Activated naive CD4-positive, alpha-beta T cell treated with anti-CD3 and anti-CD28 coated beads, Interleukin-2, amount 50 U/mL, for 72 hours (primary cell): ENCODE measurements at places on chromosomes 5 and 9. TPM values are rescaled to one million over a fixed set of nuclear protein-coding genes. Genes with fewer than 3 reads are reported as not detected.
A peak's percentile ranks its signal among the peaks of the same experiment; 100 is the strongest.

DNA sequence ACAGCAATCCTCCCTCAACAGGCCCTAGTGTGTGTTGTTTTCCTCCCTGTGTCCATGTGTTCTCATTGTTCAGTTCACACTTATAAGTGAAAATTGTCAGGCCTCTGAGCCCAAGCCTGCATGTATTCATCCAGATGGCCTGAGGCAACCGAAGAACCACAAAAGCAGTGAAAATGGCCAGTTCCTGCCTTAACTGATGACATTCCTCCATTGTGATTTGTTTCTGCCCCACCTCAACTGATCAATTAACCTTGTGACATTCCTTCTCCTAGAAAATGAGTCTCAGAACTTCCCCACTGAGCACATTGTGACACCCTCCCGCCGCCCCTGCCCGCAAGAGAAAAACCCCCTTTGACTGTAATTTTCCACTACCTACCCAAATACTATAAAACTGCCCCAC is 17.4 kb upstream of the TRPC7 start:
- no peak for DNase-seq

- DNase-seq, result no peak
Measured at GRCh38 chr5:78271766-78272165, 22.7 kb downstream of the AP3B1 start.

GRCh38 chr9:81537964-81538363 is 151.4 kb downstream of the TLE1 start:
- DNase-seq, result no peak

GRCh38 chr9:108766626-108767161 is 89.1 kb downstream of the ACTL7B start:
- DNase-seq, result no peak

- DNase-seq, result no peak
Measured at GRCh38 chr5:128378632-128379031, 159.4 kb downstream of the FBN2 start.

- DNase-seq, result no peak
Measured at GRCh38 chr9:123278361-123278760, 10.0 kb upstream of the STRBP start.

GRCh38 chr9:128115187-128116103 is 12.1 kb downstream of the PTGES2 start:
- no peak for DNase-seq

DNA sequence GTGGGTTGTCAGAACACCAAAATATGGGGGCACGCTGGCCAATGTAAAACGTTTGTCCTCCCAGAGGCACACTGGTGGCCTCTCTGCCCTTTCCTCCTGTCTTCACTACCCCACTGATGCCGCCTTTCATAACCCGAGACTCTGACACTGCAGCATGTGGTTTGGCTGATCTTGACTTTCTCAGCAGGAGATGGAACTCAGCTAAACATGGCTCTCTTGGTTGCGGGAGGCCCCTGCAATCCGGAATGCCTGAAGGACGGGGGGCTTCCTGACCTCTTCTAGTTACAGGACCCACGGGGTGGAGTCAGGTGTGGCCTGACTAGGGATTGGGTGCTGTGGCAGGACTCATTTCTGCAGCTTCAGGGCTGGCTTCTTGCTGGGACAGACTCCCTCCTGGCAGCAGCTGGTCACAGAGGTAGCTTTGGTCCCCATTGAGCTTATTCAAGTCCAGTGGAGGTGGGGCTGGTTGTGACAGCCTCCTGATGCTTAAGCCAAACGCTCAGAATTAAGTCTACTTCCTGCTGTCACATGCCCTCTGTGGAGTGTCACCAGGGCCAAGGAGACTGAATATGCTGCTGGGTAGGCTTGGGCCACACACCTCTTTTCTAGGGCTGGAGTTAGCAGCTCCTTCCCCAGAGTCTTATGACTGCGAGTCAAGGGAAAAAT is 44.2 kb downstream of the NXNL2 start:
- no peak for DNase-seq

DNA sequence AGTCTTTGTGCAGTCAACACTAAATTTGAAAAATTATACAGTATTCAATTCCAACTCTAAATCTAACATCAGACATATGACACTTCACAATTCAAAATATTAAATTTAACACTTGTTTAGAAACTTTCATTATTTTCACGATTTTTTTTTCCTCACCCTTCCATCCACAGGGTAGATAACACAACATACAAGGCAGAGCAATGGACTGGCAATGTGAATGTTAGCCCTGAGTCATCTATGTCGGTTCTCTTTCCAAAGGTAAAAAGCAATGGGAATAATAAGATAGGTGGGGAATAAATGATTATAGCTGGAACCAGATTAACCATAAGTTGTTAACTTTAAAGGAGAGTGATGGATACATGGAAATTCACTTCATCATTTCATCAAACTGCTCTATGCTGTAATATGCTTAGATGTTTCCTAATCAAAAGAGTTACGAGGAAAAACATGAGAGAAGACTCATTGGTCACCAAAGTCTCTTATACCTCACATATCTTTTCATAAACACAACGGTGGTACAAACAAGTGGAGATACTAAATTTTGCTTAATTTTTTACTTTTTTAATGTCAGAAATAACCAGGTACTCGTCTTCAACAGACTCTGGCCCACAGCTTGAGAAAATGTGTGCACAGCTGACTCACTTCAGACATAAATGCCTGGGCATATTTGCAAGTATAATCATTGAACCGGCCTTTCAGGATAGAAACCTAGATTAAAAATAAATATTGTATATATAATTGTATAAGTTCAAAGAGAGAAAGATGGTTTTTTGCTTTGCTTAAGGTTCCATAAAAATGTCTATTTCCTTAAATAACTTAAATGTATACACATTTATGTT is 23.0 kb downstream of the RFX3 start:
- no peak for DNase-seq

GRCh38 chr5:178074266-178074952 is 38.9 kb upstream of the N4BP3 start:
- no peak for DNase-seq

GRCh38 chr5:168683247-168683926 is 104.2 kb upstream of the PANK3 start:
- DNase-seq, result peak; percentile 59

- DNase-seq, result no peak
Measured at GRCh38 chr5:65485405-65485804, 3.7 kb upstream of the ADAMTS6 start.

DNA sequence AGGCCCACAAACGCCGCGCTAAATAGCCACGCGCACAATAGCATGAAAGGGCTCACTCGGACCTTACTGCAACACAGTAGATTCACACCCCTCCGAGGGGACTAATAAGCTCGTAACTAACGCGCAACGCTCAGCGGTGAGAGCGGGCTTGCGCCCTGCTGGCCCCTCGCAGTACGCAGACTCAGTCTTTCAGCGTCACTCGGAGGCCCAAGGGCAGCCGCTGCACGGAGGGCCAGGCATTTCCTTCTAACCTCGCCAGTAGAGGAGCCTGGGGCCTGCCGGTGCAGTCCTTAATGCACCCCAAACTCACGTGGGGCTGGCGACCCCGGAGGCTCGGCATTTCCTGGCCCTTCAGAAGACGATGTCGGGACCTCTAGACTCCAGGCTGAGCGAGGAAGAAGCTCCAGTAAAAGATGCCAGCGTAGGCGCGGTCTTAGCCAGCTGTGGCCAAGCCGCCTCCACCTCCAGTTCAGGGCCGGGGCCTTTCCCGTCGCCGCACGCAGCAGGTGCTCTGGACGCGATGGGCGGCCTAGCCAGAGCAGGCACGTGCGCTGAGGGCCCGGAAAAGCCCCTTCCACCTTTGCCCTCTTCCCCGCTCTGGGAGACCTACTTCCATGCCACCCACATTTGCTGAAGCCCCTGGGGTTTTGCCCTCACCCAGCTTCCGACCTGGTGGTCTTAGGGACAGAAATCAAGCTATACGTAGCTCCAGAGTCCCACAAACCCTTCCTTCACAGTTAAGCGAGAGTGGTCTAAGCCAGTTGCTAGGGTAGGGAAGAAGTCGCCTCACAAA is 38.3 kb upstream of the TIFAB start:
- no peak for DNase-seq

- no peak for DNase-seq
Measured at GRCh38 chr5:87746341-87746740, 333.6 kb upstream of the CCNH start.

DNA sequence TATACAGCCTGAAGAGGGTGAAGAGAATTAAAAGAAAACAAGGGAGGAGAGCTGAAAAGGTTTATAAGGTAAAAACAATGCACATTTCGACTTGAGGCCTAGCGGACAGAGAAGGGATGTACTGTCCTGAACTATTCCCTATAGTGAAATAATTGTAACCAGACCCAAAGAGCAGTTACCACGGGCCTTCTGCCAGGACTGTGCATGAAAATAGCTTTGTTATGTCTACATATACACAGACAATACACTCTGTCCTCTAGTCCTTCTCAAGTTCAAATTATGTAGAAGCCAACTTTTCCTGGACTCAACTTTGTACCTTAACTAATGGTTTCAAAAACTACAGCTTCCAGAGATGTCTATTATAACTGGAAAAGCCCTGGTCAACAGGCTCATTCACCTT is 223.7 kb downstream of the PCSK5 start:
- no peak for DNase-seq

Gene PRUNE2
- 0.18 TPM for total RNA-seq

Gene EQTN
- total RNA-seq, result not detected
